NCI-H774 (cell line): ENCODE measurements at places on chromosomes 7 and 10.

DNA sequence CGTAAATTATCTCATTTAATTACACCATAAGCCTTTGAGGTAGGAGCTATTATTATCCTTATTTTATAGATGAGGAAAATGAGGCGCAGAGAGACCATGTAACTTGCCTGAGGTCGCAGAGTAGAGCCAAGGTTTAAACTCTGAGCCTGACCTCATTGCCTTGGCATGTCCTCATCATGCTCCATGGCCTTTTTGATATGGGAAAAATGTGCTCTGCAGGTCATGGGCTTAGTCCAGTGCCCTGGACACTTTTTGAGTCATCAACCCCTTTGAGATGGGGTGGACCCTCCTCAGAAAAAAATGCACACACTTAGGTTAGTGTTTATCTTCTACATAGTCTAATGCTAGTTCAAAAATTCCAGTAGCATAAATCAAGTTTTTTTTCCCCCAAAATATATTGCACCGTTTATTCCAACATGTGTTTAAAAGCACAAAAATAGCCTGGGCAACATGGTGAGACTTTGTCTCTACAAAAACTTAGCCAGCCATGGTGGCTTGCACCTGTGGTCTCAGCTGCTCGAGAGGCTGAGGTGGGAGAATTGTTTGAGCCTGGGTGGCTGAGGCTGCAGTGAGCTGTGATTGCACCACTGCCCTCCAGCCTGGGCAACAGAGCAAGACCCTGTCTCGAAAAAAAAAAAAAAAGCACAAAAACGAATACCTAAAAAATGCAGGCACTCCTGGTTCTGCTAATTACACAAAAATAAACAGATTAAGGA is 28.6 kb upstream of the TMEM178B start:
- DNase-seq: no peak

- DNase-seq: no peak
Measured at GRCh38 chr7:2794836-2795636, 49.1 kb downstream of the GNA12 start.

- no peak for DNase-seq
Measured at GRCh38 chr10:16581202-16581601, 59.5 kb upstream of the C1QL3 start.

- no peak for DNase-seq
Measured at GRCh38 chr10:133166504-133166827, 6.4 kb downstream of the KNDC1 start.

DNA sequence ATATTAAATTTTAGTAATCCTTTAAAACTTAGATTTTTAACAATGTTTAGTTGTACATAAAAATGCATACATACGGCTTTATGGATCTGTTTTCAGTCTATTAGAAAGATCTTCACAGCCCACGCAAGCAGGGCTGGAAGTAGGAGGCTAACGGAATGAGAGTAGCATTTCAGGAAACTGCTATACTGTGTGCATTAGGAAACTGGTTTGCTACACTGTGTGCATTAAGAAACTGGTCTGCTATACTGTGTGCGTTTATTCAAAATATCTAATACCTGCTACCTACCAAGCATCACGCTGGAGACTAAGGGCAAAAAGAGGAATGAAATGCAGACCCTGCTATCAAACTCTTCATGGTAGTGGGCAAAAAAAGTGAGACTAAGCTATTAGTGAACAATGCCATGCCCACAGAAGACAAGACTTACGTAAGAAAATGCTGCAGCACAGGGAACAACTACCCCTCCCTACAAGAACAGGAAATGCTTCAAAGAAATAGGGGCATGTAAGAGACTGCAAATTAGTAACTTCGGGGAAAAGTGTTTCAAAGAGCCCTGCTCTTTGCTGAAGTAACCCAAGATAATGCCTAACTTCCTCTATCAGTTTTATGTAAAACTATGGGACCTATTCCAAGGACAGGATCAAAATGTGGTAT is 11.3 kb downstream of the RAB11FIP2 start:
- DNase-seq: no peak

GRCh38 chr7:85708221-85708620 is 521.4 kb upstream of the SEMA3D start:
- DNase-seq: no peak

DNA sequence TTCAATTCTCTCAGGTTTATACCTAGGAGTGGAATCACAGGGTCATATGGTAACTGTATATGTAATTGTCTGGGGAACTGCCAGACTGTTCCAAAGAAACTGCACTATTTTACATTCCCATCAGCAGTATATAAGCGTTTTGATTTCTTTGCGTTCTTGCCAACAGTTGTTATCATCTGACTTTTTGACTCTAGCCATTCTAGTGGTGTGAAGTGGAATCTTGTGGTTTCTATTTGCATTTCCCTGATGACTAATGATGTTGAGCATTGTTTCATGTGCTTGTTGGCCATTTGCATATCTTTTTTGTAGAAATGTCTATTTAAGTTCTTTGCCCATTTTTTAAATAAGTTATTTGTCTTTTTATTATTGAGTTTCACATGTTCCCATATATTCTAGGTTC is 44.3 kb upstream of the ZC3HAV1 start:
- DNase-seq: no peak

GRCh38 chr10:70477661-70478162 is 855 bp upstream of the PALD1 start:
- DNase-seq: no peak
